ENCODE measurements at places on chromosomes 4 and X.

DNA sequence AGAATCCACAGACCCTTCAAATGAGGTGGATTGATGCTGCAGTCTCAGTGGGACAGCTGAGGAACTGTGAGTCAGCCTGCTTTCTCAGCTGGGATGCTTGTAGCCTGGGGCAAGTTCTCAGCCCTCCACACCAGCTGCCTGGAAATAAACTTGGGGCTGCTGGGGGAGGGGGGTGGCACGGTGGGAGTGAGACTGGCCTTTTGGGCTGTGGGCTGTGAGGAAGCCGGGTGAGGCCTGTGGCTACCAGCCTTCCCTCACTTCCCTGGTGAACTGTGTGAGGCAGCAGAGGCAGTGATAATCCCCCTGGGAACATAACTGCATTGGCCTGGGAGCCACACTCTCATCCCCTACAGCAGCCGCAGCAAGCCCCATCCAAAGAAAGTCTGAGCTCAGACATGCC is 114.5 kb upstream of the GUCY1A1 start:
- DNase-seq = no peak

DNA sequence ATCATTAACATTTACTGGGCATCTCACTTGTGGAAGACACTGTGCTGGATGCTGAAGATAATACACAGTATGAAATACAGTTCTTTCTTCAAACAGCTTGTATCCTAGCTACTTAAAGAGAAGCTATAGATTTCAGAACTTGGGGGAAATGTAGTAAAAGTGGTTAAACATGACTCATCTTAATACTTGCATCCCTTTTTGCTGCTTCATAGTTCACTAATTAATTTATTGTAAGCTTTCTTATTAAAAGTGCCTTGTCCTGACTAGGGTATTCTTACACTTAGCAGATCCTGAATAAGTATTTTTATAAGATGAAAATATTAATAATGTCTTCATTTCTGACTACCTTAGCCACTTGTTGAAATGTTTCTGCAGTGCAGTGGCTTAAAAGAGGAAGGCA is 132.8 kb upstream of the STIM2 start:
- no peak for DNase-seq

DNA sequence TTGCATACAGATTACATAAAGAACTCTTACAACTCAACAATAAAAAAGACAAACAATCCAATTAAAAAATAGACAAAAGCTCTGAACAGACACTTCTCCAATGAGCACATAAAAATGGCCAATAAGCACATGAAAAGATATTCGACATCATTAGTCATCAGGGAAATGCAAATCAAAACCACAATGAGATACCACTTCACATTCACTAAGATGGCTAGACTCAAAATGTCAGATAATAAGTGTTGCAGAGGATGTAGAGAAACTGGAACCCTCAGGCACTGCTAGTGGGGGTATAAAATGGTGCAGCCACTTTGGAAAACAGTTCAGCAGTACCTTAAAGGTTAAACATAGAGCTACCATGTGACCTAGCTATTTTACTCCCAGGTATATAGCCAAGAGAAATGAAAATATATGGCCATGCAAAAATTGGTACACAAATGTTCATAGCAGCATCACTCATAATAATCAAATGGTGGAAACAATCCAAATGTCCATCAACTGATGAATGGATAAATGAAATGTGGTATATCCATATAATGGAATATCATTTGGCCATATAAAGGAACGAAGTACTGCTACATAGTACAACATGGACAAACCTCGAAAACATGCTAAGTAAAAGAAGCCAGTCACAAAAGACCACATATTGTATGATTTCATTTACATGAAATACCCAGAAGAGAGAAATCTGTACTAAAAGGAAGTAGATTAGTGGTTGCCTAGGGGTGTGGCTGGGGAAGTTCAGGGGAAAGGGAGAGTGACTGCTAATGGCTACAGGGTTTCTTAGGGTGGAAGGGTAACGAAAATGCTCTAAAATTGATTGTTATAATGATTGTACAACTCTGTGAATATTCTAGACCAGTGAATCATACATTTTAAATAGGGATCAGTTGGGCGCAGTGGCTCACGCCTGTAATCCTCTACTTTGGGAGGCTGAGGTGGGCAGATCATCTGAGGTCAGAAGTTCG is 29.4 kb downstream of the SASH3 start:
- no peak for DNase-seq

GRCh38 chr4:88826771-88827170 is 129.1 kb upstream of the NAP1L5 start:
- DNase-seq = no peak

- DNase-seq = no peak
Observed at GRCh38 chr4:36609661-36610060, 328.2 kb downstream of the DTHD1 start.

DNA sequence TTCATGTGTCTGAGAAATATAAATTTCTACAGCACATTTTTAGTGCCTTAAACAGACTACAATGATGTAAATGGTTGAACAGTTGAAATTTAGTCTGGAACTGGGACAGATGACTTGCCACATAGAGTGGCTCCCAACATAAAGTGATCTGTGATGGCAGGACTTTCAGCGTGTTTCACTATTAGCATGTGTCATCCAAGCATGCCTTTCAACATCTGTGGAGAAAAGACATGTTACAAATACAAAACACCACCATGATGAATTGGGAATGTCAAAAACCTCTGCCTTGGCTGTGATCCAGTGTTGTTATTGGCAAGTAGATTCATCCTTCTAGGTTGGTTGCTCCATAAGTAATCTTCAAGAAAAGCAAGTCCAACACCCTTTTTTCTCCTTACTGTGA is 348.7 kb downstream of the MAPK10 start:
- no peak for DNase-seq

- no peak for DNase-seq
Observed at GRCh38 chr4:82599336-82599735, 37.5 kb upstream of the TMEM150C start.

DNA sequence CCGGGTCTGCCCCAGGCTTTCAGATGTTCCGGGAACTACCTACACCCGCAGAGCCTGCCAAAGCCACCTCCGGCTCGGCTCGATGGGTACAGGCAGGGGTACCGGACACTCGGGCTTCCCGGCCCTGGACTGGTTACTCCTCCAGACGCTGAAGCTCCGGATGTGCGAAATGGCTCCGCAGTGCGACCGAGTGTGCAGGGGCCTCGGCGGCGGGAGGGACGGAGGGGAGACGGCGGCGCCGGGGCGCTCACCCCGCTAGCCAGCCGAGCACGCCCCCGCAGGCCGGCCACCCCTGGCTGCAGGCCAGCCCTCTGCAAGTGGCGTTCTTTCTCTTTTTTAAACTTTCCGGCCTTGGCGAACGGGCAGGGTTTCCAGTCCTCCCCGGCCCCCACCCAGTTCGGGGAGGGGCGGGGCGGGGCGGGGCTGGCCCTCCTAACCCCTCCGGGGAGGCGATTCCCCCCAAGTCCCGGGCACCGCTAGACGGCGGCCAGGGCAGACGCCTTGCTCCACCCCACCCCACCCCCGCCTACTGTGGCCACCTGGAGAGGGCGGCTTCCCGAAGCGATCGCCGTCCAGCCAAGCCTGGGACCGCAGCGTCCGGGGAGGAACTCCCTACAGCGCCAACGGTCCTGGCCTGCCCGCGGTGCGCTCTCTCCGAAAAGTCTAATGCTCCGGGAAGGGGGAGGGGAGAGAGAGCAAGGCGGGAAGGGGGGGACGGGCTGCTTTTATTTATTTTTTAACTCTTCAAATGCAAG is 7.5 kb downstream of the BCOR start:
- DNase-seq = no peak

DNA sequence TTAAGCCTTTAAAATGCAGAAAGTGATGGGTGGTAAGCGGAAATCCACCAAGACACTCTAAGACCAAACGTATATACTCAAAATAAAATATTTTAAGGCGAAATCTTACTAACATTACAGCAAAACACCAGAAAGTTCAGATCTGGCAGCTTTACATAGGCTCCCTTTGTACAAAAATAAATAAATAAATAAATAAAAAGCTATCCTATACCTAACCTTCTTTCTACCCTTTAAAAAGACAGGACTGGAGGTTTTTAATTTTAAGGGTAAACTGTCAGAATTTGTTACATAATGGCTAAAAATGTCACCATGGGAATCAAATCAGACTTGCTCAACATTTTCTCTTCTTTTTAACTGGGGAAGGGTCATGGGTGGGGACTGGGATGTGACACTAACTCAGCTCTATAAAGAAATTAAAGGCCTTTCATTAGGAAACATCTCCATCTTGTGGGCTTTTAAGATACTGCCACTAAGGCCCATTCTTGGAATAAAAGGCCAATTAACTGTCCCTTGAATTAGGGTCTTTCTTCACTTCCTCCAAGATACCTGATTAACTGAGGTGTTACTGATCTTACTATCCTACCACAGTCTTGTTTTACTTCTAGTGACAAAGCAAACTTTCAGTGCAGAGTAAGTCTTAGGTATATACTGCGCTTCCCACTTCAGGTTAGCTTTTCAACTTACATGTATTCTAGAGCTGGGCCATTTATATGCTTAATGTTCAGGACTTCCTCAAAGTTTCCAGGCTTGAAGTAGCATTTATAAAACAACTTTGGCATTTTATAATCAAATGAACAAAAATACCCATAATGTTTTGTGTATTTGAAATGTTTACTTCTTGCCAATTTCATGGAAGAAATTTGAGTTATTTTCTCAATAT is 13.3 kb downstream of the HNRNPD start:
- no peak for DNase-seq

DNA sequence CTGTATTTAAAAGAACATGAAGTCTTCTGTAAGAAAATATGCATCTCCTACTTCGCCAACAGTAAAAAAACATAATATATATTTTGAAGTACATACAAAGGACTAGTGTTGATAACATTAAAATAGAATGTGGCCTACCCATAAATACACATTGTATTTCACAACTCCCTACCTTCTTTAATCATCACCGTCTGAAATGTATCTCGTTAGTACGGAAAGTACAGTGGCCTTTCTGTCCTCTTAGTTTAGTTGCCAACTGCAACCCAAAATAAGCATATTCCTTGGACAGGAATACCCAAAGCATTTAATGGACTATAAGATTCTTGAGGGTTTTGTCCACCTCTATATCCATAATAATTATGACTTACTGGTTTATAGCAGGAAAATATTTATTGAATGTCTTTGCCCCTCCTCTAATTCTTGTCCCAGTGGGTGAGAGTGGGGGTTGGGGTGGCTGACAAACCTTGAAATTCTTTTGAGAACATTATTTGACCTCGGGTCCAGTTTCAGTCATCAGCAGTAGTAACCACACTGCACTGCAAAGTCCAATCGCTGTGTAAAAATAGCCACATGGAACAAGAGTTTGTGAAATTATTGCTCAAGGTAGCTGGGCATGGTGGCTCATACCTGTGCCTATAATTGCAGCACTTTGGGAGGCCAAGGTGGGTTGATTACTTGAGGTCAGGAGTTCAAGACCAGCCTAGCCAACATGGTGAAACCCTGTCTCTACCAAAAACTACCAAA is 474.5 kb downstream of the KLHL13 start:
- DNase-seq = no peak

GRCh38 chr4:19880206-19880605 is 371.5 kb upstream of the SLIT2 start:
- DNase-seq = no peak

DNA sequence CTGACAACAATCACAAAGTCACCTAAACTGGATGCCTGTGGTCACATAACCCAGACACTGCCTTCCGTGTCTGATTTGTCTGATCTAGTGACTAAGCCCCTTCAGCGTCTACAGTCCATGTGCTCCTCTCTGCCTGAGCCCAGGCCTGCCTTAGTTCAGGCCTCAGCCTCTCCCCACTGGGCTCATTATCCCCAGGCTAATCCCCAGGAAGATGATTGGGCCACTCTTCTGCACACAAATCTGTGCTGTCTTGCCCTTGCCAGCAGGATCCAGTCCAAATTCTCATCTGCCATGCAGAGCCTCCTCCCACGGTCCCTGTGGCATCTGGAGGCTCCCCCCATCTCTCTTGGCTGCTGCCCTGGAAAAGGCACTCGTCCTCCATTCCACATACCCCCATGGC is 96.5 kb downstream of the SLC2A9 start:
- no peak for DNase-seq

DNA sequence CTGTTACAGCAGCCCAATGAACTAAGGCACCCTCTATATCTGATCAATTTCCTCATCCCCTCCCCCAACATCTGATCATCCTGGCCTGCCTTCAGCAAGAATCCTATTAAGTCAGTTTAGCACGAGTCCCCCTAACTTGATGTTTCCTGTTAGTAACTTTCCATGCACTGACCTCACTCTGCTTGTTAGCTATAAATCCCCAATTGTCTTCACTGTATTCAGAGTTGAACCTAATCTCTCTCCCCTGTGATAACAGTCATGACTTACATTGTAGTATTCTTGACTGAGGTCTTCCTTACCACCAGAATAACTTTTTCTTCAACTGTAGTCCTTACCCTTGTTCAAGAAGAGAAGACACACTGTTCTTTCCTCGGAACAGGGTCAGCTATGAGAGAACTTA is 8.5 kb downstream of the ANXA5 start:
- DNase-seq = no peak

DNA sequence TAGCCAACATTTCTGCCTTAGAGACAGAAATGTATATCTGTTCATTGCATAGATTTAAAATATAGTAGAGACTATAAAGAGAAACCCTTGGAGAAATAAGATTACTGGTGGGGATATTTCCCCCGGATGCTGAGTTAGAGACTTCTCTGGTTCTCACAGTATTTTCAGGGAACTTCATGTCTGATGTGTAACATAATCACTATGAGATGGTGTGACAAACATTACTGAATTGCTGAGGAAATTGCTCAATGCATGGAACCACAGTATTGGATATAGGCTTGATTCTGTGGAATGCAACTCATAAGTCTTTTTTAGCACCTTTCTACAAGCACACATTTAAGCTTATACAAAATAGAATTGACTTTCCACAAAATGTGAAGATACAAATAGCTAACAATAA is 152.7 kb downstream of the SOWAHB start:
- no peak for DNase-seq

- DNase-seq = no peak
Observed at GRCh38 chr4:28759064-28759463, 1898.4 kb downstream of the STIM2 start.

DNA sequence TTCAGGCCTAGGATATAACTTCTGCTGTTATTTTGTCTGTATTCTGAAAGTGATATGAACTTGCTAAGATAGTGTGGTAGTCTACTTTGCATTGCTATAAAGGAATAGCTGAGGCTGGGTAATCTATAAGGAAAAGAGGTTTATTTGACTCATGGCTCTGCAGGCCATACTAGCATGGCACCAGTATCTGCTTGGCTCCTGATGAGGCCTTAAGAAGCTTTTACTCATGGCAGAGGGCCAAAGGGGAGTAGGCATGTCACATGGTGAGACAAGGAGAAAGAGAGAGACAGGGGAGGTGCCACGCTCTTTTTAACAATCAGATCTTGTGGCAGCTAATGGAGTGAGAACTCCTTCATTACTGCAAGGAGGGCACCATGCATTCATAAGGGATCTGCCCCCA is 247.3 kb downstream of the GPAT3 start:
- no peak for DNase-seq
